T-helper 1 cell treated with Interleukin-12 subunit alpha and Interleukin-12 subunit beta and Interleukin-4 antibody, amounts not matched to agents 30 ng/mL and 1 ng/mL, for 36 hours (primary cell): ENCODE measurements at places on chromosomes 16 and 17. TPM values are rescaled to one million over a fixed set of nuclear protein-coding genes. Genes with fewer than 3 reads are reported as not detected.

Gene STRADA
- total RNA-seq: 55.6 and 60.6 TPM in 2 replicates

Gene CMTM2
- total RNA-seq: 3.1 and 3.4 TPM in 2 replicates

Gene ABCA9
- total RNA-seq: 0.10 and 0.54 TPM in 2 replicates

Gene PDE6G
- 21.9 and 26.3 TPM in 2 replicates for total RNA-seq

Gene ITGA2B
- 0.39 and 0.95 TPM in 2 replicates for total RNA-seq

Gene SNX11
- total RNA-seq: 32.8 and 33.9 TPM in 2 replicates

Gene UBB
- total RNA-seq: 1,398 and 1,399 TPM in 2 replicates

Gene GRIN2A
- not detected in 2 replicates for total RNA-seq

Gene TTYH2
- total RNA-seq: 9.2 and 11.0 TPM in 2 replicates

Gene PRSS21
- total RNA-seq: 5.0 and 6.5 TPM in 2 replicates

Gene PRR15L
- not detected in 2 replicates for total RNA-seq

Gene G6PC1
- total RNA-seq: not detected in 2 replicates

Gene MAF
- 67.6 and 70.6 TPM in 2 replicates for total RNA-seq

Gene PRSS8
- total RNA-seq: not detected in 2 replicates

Gene OTOP3
- total RNA-seq: not detected in 2 replicates

Gene PMP22
- total RNA-seq: 0.22 TPM in 1 of 2 replicates, not detected in the other

Gene TEDC2
- total RNA-seq: 19.0 and 19.6 TPM in 2 replicates
